Natural killer cell treated with Interleukin-12 subunit alpha and Interleukin-12 subunit beta and Interleukin-15 and Interleukin-18, amount 100 ng/mL, for 72 hours (primary cell): ENCODE measurements at places on chromosomes 5 and 9.
A peak's percentile ranks its signal among the peaks of the same experiment; 100 is the strongest.

DNA sequence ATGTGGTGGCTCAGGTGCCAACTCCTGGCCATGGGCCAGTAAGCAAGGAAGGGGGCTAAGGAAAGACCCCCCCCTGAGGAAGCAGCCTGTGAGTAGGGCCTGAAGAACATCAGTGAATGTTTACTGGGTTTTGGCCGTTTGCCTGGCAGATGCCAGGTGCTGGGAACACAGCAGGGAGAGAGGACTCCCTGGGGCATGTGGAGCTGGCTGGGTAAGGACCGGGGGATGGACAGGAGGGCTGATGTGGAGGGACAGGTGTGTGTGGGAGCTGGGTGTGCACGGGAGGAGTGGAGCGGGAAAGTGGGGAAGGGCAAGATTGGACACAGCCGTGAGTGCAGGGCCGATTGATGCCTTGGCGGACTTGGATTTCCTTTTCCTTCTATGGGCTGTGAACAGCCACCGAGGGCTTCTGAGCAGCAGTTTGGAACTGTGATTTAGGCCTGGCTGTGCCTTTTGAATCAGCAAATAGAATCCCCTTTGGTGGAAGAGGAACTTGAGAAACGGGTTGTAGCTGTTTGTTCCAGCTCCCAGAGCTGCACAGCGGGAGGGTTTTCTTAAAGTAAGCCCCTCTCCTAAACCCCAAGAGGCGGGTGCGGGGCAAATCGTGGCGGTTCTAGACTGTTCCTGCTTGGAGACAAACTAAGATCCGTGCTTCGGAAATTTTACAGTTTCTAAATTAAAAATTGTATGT lies 3.1 kb downstream of the HMCN2 start:
- no peak for DNase-seq

GRCh38 chr9:98639133-98639532 lies 69.6 kb downstream of the GABBR2 start:
- no peak for DNase-seq

DNA sequence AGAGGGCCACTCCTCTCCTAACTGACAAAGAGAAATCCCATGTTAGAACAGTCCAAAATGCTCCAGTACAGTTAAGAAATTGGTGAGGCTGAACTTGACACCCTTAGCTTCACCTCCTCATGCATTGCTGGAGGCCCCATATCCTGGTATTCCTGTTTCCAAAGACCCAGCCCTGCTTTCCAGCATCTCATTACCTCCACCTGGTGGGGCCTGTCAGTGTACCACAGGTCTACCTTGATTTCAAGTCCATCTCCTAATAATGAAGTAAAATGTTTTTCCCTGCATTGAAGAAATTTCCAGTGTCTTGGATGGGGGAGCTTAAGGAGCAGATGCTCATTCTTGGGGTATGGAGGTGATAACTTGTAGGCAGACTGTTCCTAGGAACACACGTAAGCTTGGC lies 70.6 kb upstream of the S1PR3 start:
- DNase-seq: no peak

DNA sequence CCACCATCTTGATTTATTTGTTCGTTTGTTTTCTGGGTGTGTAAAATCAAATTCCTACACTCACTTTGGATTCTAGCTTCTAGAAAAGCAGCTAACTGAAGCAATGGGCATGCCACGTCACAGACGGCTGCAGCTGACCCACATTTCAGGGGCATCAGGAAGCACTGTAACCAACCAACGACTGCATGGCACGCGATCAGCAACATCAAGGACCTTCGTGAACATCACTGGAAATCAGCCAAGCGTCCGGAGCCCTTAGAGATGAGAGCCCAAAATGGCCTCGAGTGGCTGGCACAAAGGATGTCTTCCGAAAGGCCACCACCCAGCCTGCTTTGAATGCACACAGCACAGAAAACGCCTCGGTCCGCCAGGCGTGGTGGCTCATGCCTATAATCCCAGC lies 191.1 kb downstream of the OLFM1 start:
- DNase-seq: no peak

DNA sequence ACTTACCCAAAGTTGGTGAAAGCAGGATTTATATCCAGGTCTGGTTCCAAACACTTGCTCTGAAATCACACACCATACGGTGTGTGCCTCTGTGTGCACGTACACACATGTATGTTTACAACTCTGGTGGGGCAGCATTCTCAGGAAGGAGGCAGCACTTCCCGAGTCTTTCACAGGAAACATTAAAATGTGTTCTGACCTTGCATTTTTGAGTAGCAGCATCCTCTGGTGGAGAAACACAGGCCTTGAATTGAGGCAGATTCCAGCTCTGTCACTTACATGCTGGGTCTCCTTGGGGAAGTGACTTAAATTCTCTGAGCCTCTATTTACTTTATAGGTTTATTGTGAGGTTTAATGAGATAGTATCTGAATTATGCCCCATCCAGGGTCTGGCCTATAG lies 126.4 kb downstream of the RGS3 start:
- DNase-seq: no peak

GRCh38 chr9:87638292-87638691 lies 87.6 kb upstream of the CTSL start:
- DNase-seq: no peak

DNA sequence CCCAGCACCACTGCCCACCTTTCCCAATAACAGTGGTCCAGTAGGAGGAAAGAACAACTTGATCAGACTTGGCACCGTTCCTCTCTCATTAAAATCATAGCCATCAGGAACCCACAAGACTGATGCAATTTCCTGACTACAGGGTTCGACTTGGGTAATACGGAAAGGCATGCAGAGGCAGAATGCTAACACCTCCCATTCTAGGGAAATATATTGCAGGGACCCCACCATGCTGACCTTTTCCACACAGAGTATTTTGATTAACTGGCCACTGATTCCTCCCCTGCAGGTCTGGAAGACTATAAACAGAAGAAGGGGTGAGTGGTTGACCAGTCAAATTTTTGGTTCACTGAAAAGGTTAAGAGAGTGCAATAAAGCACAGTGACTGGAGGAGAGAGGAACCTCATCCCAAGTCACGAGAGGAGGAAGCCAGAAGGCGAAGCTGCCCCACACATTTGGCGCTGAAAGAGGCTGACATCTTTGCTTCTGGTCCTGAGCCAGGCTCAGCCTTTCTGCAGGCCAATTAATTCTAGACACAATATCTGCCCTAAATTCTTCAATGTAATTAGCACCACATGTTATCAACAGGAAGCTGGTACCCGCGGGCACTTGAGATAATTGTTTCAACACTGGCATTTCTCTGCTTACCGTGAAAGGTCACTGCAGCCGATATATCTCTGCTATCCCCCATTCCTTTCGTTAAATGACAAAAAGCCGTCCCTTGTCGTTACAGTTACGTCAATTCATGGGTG lies 64.7 kb upstream of the SPOCK1 start:
- no peak for DNase-seq

DNA sequence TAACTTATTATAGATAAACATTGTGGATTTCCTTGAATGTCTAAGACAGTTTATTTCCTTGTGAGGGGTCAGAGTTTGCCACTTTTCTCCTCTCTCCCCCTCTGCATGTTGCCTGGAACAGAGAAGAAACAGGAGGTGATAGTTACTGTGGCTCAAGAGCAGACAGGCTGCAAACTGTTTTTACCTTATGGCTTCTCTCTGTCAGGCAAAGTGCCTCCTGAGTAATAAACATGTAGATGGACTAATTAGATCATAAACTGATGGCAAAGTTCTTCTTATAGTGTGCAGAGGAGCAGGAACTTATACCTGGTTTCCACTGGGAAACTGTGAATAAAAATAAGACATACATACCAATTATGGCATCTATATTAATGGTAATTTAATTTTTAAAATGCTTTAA lies 133.1 kb upstream of the CDH12 start:
- no peak for DNase-seq

DNA sequence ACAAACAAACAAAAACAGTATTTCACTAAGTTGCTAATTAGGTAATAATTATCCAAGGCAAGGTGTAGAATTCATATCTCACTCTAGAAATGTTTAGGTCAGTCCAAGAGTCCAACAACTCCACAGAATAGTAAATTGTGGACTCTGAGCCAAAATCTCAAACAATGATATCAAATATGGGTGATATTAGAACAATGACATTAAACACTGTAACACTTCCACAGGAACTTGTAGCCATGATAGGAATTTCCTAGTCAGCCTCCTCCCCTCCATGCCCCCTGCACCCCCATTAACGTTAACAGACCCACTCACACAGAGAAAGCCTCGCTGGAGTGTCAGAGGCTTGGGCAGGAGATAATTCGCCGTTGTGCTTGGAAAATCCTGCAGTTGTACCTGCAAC lies 305.0 kb upstream of the PIK3R1 start:
- DNase-seq: no peak

GRCh38 chr5:151086905-151087360 lies 6.1 kb upstream of the TNIP1 start:
- peak; percentile 87 for DNase-seq

DNA sequence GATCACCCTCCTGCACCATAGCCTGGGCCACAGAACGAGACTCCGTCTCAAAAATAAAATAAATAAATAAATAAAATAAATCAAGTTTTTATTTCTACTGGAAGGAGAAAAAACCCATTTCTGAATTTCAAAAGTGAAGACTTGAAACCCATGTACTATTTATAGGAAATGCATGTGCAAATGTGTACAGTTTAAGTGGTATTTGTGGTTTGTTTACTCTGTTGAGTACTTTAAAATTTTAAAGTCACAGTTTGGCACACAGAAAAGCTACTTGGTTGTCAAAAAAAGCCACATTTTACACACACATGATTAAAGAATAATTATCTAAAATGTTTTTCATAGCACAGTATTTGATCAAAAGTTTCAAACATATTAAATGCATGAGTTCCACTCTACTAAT lies 43.6 kb downstream of the NR3C1 start:
- DNase-seq: no peak

GRCh38 chr9:124623966-124624734 lies 117.0 kb upstream of the NR5A1 start:
- DNase-seq: no peak

DNA sequence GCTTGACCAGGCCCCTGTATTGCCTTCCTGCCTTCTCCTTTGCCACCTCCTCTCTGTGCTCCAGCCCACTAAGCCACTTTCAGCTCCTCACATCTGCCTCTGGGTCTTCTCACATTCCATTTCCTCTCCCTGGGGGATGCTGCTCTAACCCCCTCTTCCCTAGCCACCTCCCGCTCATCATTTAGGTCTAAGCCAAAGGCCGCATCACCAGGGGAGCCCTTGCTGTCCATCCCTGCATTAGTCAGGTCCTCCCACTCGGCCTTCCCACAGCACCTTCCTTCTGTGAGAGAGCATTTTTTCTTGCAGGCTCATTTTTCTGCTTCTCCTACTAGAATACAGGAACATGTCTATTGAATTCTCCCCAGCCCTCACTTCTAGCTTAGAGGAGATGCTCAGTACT lies 72.6 kb upstream of the GALNT10 start:
- DNase-seq: no peak

- DNase-seq: no peak
Observed at GRCh38 chr9:99231711-99232110, 9.6 kb downstream of the SEC61B start.

GRCh38 chr5:98111686-98112085 lies 661.8 kb upstream of the RGMB start:
- DNase-seq: no peak

DNA sequence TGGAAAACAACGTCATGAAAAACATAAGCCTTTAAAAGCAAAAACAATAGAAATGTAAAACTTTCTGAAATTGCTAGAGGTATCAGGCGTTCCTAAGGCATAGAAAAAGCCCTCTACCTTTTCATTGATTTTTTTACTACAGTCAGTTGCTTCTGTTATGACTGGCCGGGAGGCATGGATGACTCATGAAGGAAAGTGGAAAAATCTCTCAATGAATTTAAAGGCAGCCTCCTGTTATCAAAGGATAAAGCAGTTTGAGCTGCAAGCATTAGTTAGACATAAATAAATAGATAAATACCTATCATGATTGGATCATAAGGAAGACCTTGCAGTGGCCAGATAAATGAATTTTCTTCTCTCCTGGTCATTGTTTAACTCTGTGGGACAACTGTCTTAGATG lies 281.6 kb downstream of the MAST4 start:
- DNase-seq: no peak
